C1 segment of cervical spinal cord (tissue), 14 donors: ENCODE measurements at places on chromosomes 5 and 9.

DNA sequence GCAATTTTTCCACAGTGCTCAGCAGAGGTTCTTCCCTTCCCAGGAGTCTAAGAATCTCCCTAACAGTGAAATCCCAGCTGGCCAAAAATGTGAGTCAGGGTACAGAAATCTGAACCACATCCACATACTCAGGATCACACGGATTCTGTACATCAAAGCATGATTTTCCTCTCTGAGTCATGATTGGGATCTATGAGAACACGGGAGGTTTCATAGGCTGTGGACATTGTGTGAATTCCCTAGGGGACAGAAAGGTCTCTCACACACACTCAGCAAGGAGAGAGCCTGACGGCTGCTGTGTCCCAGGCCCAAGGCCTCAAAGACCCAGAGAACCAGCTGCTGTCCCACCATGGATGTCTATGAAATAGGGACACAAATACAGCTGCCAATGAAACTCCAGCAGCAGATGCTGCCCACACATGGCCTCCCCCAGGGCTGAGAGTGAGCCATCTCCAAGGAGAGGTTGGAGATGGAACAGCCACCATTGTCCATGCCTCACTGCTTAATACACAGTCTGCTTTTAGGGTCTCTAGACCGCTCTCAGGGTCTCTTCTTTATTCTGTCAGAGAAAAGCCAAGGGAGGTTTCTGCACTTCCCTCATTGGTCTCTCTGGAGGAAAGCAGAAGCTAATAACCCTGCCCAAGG is 102.7 kb downstream of the ADAMTS12 start:
- no peak for DNase-seq

DNA sequence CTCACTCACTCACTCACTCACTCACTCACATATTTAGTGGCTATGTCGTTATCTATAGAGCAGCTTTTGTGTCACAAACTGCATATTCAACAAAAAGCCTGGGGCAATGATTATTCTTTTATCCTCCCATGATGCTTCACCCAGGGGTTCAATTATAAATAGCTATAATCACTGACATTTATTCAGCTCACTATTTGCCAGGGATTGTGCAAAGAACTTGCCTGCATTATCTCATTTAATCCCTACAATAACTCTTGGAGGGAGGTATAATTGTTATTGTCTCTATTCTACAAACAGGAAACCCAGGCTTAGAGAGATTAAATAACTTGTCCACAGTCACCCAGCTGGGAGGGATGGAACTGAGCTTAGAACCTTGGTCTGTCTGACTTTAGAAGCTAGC is 298.0 kb upstream of the MSX2 start:
- DNase-seq: no peak

DNA sequence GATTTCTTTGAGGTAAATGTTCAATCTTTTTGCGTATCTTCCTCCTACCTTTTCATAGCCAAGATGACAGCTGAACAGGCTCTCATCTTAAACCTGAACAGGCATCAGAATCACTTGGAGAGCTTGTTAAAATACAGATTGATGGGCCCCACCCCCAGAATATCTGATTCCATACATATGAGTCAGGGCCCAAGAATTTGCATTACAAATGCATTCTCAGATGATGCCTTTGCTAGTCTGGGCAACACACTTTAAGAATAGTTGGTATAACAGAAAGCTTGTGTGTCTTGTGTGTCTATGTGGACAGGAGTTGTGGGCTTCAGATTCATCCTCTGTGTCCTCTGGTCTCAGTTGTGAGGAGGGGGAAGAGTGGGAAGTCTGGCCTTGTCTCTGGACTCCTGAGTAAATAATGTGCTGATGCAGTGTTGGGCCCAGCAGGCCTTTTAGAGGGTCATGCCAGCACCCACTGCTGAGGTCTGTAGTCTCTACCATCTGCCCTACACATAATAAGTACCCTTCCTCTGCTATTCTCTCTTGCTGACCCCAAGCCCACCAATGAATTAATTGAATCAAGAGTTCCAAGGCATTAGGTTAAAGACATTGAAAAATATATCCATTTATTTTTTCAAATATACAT is 43.1 kb downstream of the PTCD2 start:
- no peak for DNase-seq

GRCh38 chr5:141508798-141509611 is 20.1 kb downstream of the PCDHGC5 start:
- no peak for DNase-seq

DNA sequence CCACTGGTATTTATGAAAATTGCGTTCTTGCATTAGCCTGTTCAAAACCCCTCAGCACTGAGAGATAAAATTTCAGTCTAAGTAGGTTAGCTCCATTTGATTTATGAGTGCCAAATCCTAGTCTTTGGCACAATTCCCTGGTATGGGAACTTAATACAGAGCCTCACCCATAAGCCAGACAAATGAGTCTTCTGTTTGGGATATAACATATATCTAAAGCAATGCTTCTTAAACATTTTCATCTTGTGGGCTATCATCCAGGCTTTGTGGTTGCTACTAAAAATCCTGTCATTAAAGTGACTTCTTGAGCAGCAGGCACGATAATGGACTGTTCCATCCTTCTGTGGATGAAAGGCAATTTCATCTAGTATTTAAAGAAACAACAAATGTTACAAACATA is 419.5 kb upstream of the ACTBL2 start:
- no peak for DNase-seq

GRCh38 chr9:136228107-136228875 is 17.3 kb downstream of the QSOX2 start:
- DNase-seq: no peak

DNA sequence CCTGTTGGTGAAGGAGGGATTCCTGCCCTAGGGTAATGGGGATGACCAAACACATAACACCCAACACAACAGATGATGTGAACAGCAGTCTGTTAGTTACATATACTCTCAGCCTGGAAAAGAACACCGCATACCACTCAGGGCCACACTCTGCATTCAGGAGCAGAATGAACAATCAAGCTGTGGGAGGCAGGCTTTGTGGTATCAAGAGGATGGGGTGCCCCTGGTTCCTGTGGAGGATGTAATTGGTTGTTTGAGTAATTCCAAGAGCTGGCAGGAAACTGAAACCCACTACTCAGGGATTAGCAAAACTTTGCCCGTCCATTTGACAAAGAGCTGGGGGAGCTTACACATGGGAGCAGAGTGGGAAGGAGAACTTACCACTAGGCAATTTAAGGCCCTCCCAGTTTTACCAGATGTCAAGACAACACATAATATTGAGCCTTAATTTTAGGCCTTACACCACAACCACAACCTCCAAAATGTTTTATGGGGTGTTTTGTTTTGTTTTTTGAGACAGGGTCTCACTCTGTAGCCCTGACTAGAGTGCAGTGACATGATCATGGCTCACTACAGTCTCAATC is 15.6 kb upstream of the PRKAA1 start:
- no peak for DNase-seq

GRCh38 chr9:108300306-108301287 is 555.2 kb downstream of the ACTL7B start:
- no peak for DNase-seq

DNA sequence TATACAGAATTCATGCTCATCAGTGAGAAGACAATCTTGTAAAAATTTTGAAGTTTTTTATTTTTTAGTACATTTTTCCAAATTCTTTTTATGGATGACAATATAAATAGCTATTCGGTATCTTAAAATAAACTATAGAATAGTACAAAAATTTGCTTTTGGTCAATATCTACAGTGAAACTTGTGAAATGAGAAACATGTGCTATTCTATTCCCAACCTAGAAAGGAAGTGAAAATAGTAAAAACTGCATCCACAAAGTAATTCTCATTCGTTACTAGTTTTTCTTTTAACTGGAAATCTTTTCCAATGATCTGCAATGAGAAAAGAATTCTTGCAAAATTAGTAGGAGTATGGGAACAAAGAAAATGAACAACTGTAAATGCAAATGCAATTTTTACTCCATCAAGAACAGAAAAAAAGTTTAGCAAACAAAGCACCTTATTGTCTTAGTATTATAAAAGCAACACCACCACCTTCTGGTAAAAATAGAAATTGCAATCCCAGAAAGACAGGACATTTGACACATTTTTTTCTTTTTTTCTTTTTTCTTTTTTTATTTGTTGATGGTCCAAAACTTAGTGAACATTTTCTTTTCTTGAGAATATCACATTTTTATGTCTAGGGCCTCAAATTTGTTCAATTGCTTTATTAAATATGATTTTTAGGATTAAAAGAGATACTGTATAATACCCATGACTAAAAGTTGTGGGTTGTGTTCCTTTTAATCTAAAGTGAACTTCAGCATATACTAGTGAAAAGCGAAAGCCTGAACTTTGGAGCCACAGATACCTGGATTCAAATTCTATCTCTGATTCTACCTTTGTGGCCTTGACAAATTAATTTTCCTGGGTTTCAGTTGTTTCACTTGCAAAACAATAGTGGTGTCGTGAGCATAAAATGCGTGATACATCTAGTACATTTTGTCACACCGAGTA is 72.3 kb downstream of the SLCO4C1 start:
- DNase-seq: no peak

- DNase-seq: no peak
Measured at GRCh38 chr5:93883459-93883858, 142.1 kb upstream of the POU5F2 start.

DNA sequence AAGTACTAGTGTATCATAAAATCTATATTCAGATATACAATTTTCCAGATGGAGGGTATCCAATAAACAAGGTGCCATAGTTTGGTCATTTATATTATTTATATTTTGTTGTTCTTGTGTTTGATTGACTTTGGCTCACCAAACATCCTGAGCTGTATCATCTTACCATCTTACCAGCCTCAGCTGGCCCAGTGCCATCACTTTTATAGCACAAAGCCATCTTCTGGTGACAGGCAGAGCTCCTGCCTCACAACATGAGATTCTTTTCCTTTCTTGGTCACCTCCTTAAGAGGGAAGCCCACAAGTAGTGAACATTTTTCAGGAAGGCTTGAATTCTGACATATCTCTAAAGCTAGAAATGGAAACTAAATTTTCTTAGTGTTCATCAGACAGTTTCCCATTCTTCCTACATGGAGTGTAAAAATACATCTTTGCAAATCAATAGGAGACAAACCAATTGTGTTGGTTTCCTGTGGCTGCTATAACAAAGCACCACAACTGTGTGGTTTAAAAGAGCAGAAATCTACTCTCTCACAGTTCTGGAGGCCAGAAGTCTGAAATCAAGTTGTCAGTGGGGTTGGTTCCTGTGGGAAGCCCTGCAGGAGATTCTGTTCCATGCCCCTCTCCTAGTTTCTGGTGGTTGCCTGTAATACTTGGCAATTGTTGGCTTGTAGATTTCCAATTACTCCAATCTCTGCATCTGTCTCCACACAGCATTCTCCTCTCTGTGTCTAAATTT is 341.8 kb downstream of the MAN2A1 start:
- DNase-seq: no peak

- no peak for DNase-seq
Measured at GRCh38 chr5:61346511-61346910, 14.5 kb downstream of the ZSWIM6 start.

- no peak for DNase-seq
Measured at GRCh38 chr9:108386859-108387384, 468.9 kb downstream of the ACTL7B start.

DNA sequence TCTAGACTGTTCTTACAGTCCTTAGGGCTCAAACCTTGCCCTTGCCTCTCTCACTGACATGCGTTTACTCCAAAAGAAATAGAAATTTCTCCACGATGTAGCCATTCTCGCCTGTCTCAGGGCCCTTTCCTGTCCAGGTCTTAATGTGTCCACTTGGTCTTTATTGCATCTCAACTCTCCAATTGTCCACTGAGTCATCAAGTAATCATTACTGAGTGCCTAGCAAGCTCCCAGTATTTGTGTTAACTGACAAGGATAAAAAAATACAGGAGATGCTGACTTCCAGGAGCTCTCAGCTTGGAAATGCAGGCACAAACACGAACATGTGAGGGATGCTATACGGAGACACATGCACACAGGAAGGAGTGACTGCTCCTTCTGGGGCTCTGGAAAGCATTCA is 147.3 kb downstream of the ARSB start:
- no peak for DNase-seq

- no peak for DNase-seq
Measured at GRCh38 chr5:59596586-59597350, 296.8 kb downstream of the PDE4D start.

GRCh38 chr5:80874162-80874561 is 86.0 kb upstream of the RASGRF2 start:
- no peak for DNase-seq

DNA sequence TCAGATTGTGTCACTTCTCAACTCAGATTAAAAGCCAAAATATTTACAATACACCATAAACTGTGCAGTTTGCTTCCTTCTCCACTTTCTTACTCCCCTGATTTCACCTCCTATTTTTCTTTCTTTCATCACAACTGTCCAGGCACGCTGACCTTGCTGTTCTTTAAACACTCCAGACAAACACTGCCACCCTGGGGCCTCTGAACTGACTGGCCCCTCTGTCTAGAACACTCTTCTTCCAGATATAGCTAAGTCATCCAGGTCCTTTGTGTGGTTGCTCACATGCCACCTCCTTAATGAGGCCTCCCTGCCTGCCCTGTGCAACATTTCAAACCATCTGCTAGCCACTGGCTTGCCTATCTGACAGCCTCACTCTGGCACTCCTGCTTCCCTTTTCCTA is 46.6 kb downstream of the ATG10 start:
- DNase-seq: peak; percentile 10

DNA sequence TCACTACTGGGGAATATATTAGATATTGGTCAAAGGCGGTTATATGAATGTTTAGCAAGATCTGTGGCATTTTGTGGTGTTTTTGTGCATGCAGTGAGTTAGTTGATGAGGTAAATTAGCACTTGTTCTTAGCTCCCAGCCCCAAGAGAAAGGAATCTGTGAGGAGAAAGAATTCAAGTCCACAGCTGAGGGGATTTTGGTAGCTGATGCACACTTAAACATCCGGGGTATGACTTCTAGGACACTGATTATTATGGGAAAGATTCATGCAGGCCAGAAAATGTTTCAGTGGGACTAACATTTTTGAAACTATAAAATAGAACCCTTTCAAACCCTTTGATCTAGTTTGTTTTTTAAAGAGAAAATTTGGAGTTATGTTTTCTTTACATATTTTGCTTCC is 118.2 kb upstream of the RPS23 start:
- DNase-seq: no peak

DNA sequence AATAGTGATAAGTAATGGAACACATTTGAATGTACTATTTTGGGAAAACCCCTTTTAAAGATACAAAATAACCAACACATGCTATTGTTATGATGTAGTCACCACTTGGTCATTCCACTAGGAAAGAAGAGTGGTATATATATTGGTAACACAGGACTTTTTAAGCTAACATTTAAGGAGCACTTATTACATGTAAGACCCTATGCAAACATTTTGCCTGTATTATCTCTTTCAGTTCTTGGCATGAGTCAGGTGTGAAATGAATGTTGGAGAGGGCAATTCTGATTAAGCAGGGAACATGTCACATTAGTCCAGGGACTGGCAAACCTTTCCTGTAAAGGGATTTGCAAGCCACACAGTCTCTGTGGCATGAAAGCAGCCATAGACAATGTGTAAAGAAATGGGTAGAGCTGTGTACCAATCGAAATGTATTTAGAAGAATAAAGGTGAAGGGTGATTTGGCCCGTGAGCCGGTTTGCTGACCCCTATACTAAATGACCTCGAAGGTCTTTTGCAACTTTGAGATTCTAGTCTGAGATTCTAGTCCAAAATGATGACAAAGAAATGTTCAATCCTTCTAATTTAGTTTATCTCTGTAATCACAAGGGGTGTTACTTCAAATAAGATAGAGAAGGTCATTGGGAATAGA is 15.3 kb downstream of the ABLIM3 start:
- DNase-seq: no peak

GRCh38 chr9:5113523-5113922 is 71.9 kb downstream of the INSL6 start:
- DNase-seq: no peak
